Activated naive CD8-positive, alpha-beta T cell treated with anti-CD3 and anti-CD28 coated beads for 36 hours (primary cell): ENCODE measurements at places on chromosomes 1 and 21. TPM values are rescaled to one million over a fixed set of nuclear protein-coding genes. Genes with fewer than 3 reads are reported as not detected.

DNA sequence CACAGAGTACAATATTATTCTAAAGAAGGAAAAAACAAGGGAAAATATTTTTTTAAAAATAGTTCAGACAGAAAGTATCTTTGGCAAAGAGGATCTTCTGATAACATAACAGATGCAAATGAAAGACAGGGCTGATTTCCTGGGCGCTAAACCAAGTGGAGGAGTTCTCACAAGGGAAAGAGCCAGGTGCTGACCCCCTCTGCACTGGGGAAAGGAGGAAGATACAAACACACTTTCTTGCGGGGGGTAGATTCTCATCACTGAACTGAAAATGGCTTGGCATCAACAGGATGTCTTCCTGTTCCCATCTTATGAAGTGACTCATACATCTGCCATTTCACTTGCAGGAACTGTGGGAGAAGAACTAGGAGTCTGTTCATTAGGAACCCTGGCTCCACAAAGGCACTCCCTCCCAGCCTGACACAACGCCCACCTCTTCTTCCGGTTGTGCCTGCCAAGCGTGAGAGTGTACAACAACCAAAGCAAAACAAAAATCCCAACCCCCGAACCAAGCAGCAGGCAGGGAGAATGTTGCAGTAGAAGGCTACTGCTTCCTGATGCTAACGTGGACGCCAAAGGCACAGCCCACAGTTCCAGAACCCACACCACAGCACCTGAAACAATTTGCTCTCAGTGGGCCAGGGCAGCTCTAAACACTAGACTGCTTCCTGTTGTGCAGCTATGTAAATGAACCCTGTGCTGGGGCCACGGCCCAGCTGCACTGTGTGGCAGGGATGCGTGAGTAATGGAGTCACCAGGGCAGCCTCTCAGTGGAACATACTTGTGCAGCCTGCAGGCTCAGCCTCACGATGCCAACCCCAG, 51.0 kb downstream of the GADD45A start:
- DNase-seq = peak; percentile 48

- DNase-seq = no peak
Observed at GRCh38 chr1:239570878-239571277, 184.5 kb downstream of the CHRM3 start.

DNA sequence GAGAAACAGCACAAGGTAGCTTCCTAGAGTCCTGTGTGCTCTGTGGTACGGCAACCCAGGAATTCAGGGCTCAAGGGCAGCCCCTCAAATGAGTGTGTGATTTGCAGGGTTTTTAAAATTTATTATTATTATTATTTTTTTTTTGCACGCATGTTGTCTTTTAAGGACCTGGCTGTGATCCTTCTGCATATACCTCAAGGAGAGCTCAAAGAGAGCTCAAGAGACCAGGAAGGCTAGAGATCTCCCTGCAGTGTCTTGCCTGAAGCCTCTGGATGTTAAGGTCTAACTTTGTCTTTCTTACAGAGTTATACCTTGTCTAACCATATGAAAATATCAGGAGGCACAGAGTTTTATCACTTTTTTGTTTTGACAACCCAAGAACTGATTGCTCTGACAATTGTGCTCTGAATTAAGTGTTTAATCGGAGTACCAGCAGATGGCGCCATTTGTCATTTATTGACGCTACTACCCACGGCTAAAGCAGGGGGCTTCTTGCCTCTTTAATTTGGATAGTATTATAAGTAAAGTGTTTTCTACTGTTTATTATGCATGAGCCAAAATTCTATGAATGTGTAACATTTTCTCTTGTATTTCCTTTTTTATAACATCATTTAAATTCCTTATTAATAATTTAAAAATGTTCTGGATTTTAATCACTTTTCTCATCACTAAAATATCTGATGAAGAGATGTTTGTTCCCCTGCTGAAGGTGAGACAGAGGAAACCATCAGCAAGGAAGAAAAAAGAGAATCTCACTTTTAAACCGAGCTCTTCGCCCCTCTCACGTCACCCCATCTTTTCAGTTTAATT, 35.8 kb upstream of the LMO4 start:
- DNase-seq = peak; percentile 31

BARHL2 gene
- total RNA-seq = not detected

- DNase-seq = no peak
Observed at GRCh38 chr1:200282497-200283122, 127.2 kb downstream of the ZNF281 start.

GRCh38 chr1:116737020-116737854, 17.0 kb upstream of the CD2 start:
- DNase-seq = peak; percentile 73

DNA sequence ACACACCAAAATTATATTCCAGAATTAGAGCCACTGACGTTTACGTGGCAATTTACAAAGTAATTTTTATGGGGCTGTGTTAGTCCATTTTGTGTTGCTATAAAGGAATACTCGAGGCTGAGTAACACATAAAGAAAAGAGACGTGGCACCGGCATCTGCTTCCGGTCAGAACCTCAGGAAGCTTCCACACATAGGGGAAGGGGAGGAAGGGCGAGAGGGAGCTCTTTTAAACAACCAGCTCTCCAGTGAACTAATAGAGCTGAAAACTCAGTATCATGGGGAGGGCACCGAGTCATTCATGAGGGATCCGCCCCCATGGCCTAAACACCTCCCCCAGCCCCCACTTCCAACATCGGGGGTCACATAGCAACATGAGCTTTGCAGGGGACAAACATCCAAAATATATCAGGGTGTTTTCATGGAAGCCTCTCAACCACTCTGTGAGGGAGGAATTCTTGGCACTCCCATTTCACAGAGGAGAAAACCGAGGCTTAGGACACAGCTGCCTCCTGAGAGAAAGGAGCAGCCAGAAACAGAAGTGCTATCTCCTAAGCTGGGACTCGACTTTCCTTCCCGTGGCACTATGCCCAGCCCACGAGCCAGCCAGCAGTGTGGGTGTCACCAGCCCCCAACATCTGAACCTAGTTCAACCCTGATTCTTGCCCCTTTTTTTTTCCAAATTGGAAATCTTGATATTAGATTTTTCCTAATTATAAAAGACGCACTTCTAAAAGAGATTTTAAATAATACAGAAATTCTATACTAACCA, 29.2 kb downstream of the MIS18A start:
- DNase-seq = no peak

BRDT gene
- total RNA-seq = not detected

BCL2L15 gene
- total RNA-seq = 2.2 TPM

GRCh38 chr1:32701951-32702598, 495 bp downstream of the SYNC start:
- no peak for DNase-seq

SELENBP1 gene
- total RNA-seq = not detected

GRCh38 chr1:48671578-48671977, 105.1 kb downstream of the BEND5 start:
- DNase-seq = no peak

COL24A1 gene
- not detected for total RNA-seq

- DNase-seq = no peak
Observed at GRCh38 chr1:92408825-92409224, 77.9 kb downstream of the GFI1 start.

GRCh38 chr1:3453891-3454810, at the start of gene ARHGEF16:
Gene ARHGEF16 (plus strand): TSS chr1:3454665. CDS start chr1:3463085, 8,420 bp downstream.
- peak; percentile 44 for DNase-seq

GRCh38 chr1:43274125-43274803, 4.5 kb downstream of the TMEM125 start:
- DNase-seq = peak; percentile 24

SETD4 gene
- total RNA-seq = 15.0 TPM

- no peak for DNase-seq
Observed at GRCh38 chr1:237568955-237569354, 321.8 kb downstream of the ZP4 start.

DNA sequence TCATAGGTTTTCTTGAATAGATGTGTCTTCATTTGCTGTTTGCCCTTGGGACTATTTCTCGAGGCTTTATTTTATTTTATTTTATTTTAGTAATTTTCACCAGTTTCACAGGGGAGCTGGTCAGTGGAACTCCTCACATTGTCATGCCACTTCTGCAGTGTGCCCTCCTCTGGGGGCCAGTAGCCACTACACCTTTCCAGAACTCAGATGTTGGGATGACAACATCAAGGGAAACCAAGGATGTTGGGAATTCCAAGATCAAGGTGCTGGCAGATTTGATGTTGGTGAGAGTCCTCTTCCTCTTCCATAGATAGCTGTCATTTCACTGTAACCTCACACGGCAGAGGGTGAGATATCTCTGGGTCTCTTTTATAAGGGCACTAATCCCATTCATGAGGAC, 35.5 kb downstream of the SLC26A9 start:
- DNase-seq = no peak

GRCh38 chr1:219120624-219121544, 52.8 kb upstream of the LYPLAL1 start:
- no peak for DNase-seq

GRCh38 chr1:54488065-54488750, 59.8 kb upstream of the ACOT11 start:
- peak; percentile 77 for DNase-seq

DNA sequence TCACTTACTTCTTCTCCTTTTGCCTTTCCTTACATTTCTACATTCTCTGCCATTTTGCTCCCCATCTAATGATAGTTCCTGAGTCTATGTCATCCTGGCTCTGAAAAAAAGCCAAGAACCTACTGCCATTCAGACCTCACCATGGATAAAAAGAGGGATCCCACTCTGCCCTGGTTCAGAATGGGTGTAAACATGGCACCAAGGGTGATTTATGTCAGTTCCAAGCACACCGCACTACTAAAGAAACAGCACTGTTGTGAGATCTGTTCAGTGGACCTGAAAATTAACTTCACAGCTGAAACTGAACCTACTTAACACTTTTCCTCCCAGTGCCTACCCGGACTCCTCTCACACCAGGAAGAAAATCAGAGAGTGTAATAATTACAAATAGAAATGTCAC, 72.3 kb upstream of the NTPCR start:
- DNase-seq = no peak

DNA sequence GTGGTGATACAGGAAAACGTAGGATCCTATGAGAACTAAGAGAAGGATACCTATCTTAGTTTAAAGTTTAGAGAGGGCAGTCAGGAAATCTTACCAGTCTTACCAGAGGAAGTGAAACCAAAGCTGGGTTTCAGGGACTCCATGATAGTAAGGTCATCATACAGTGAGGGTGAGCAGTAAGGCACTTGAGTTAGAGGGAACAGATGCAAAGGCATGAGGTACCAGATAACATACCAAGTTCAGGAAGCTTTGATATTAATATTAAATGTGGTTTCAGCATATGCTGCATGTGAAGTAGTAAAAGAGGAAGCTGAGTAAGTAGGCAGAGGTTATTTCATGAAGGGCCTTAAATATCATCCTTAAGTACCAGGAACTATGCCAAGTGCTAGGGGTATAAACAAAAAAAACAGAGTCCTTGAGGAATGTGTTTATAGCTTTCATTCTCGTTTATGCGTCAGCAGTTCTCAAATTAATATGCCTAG, 16.9 kb downstream of the ATG4C start:
- DNase-seq = no peak
